ENCODE measurements at places on chromosomes 16 and 17.

GRCh38 chr17:3762922-3763776 lies 37.8 kb downstream of the ITGAE start:
- no peak for DNase-seq

GRCh38 chr17:76085066-76085730 lies 6.2 kb downstream of the ZACN start:
- no peak for DNase-seq

DNA sequence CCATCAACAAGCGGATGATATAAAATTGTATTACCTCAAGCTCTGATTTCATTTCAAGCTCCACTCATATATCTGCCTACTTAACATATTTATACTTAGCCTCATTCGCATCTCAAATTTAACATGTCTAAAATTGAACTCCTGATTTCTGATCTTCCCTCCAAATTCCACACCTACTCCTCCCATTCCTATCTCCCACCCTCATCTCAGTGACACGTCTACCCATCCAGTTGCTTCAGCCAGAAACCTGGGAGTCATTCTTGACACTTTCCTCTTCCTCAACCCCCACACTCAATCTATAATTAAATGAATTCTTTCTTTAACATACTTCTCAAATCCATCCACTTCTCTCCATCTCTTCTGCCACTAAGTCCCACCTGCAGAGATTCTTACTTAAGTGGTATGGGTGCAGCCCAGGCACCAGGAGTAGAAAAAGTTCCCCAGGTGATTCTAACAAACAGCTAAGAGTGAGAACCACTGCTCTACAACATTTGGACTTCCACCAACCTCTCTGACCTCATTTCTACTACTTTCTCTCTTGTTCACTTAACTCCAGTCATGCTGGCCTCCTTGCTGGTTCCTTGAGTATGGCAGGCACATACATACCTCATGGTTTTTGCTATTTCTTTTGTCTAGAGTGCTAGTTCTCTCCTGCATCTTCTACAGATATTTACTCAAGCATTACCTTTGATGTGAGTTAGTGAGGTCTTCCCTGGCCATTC lies 18.1 kb downstream of the SPOP start:
- DNase-seq, result no peak

- DNase-seq, result no peak
These were observed 131.0 kb downstream of the RBFOX3 start for GRCh38 chr17:79479876-79480275.

DNA sequence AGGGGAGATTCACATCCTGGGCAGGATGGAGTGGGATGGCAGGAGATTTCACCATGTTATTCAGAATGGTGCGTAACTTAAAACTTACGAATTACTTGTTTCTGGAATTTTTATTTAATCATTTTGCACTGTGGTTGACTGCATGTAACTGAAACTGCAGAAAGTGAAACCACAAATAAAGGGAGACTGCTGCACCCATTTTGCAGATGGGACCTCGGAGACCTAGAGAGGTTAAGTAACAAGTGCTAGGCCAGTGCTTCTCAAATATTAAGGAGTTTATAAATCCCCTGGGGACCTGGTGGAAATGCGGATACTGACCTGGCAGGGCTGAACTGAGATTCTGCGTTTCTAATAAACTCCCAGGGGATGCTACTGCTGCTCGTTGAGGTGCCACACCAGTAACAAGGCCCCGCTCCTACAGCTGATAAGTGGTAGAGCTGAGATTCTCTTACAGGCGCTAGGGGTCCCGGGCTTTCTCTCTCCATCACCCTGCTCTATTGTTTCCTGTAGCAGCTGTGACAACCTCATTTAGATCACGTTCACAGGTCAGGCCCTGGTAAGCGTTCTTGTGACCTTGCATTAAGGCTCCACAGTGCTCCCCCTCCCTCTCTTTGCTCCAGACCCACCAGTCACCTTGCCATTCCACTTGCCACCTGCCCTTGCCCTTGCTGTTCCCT lies 167.1 kb upstream of the CDH13 start:
- no peak for DNase-seq

GRCh38 chr17:34635876-34636275 lies 56.5 kb downstream of the TMEM132E start:
- no peak for DNase-seq

GRCh38 chr17:7574176-7574953 lies 5.1 kb upstream of the CD68 start:
- DNase-seq, result no peak

DNA sequence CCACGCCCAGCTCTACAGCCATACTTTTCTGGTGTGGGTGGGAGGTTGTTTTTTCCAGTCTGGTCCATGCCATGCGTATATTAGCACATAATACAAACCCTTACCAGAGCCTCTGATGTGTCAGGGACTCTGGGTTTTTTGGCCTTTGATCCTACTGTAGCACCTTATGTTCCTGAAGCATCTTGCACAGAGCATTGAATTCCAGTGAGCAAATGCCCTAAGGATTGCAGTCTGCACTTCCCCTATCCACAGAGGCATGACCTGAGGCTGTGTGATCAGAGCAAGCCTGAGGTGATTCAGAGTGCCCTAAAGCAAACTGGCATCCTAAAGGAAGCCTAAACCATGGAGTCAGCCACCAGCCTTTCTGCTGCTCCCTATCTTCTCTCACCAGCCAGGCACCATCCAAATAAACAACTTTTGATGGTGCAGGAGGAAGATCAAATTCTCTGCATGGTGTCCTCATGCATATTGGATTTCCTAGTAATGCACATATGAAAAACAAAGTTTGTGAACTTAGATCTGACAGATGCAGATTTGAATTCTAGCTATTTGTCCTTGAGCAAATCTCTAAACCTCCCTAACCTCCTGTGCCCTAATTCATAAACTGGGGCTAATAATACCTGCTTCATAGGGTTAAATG lies 41.2 kb upstream of the HAS3 start:
- no peak for DNase-seq

DNA sequence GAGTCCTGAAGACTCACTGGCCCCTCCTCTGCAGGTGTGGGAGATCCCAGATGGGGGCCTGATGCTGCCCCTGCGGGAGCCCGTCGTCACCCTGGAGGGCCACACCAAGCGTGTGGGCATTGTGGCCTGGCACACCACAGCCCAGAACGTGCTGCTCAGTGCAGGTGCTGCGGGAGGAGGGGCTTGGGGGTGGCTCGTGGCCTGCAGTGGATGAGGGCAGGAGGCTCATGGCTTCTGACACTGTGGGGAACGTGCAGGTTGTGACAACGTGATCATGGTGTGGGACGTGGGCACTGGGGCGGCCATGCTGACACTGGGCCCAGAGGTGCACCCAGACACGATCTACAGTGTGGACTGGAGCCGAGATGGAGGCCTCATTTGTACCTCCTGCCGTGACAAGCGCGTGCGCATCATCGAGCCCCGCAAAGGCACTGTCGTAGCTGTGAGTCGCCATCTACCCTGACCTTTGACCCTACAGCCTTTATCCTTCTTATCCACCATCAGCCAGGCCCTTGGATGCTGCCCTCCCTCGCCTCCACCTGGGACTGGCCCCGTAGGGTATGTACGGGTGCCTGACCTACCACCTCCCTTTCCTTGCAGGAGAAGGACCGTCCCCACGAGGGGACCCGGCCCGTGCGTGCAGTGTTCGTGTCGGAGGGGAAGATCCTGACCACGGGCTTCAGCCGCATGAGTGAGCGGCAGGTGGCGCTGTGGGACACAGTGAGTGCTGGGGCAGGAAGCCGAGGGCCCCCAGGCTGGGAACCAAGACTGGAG lies 3.6 kb downstream of the CORO1A start:
- DNase-seq, result no peak

GRCh38 chr17:75404223-75404730 lies 1.2 kb downstream of the GRB2 start:
- no peak for DNase-seq

Measured in left renal pelvis (tissue), 4 donors.